ENCODE measurements at places on chromosomes 16 and 17. TPM values are rescaled to one million over a fixed set of nuclear protein-coding genes. Genes with fewer than 3 reads are reported as not detected.
A peak's percentile ranks its signal among the peaks of the same experiment; 100 is the strongest.

DNA sequence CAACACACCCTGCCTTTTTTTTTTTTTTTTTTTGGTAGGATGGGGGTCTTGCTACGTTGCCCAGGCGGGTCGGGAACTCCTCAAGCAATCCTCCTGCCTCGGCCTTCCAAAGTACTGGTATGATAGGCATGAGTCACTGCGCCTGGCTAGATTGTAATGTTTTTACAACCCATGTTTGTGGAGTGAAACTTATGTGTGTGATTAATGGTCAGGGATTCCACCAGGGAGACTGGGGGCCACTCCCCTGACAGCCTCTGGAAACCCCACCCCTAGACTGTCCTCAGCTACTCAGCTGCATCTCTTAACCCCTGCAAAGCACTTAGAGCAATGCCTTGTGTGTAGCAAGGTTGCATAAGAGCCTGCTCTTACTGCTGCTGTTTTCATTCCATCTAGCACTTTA is 220.5 kb downstream of the PARN start:
- H3K4me1 ChIP-seq, result no peaks in the 10 kb centered on the region
- H3K27me3 ChIP-seq, result no peaks in the 10 kb centered on the region
- H3K36me3 ChIP-seq, result no peaks in the 10 kb centered on the region
- no peak overlapping the region for H3K4me3 ChIP-seq

- H3K4me3 ChIP-seq, result peak overlapping the region; percentile 99
- peak overlapping the region; percentile 86 for H3K27ac ChIP-seq
- no peaks in the 10 kb centered on the region for H3K27me3 ChIP-seq
- H3K36me3 ChIP-seq, result no peaks in the 10 kb centered on the region
- H3K4me1 ChIP-seq, result peaks cover 21% of the 10 kb centered on the region
- peak; percentile 25 for DNase-seq
Observed at GRCh38 chr16:88570691-88571092, 489 bp downstream of the ZC3H18 start.

SLC5A2 gene
- total RNA-seq, result 3.3 TPM

TSNAXIP1 gene
- 5.2 TPM for total RNA-seq

GRCh38 chr17:44007346-44008204 is 3.2 kb downstream of the NAGS start:
- H3K4me1 ChIP-seq, result peaks cover 32% of the 10 kb centered on the region
- H3K27me3 ChIP-seq, result peaks cover 18% of the 10 kb centered on the region
- H3K4me3 ChIP-seq, result peak overlapping the region; percentile 51
- DNase-seq, result no peak
- H3K36me3 ChIP-seq, result peaks cover 8% of the 10 kb centered on the region
- no peak overlapping the region for H3K27ac ChIP-seq

- H3K27ac ChIP-seq, result no peak overlapping the region
- H3K4me3 ChIP-seq, result no peak overlapping the region
- no peaks in the 10 kb centered on the region for H3K27me3 ChIP-seq
- no peak for DNase-seq
Observed at GRCh38 chr16:10188236-10188635, 6.0 kb upstream of the GRIN2A start.

DNA sequence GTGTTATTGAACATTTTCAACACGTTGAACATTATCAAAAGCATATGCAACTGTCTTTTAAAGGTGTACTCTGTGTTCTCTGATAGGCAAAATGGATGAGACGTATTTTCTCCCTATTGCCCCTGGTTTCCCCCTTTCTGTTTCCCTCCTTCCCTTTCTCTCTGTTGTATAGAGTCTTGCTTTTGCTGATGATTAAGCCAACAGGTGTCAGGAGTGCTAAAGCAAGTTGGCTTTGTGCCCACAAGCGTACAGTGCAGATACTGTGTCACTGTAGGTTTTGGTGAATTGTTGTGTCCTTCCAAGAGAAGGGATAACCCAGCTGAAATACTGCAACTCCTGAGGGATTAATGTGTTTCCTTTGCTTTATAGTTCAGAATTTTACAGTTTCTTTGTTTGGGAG is 74.4 kb downstream of the COX10 start:
- no peak overlapping the region for H3K4me3 ChIP-seq
- no peak overlapping the region for H3K27ac ChIP-seq
- H3K27me3 ChIP-seq, result no peaks in the 10 kb centered on the region
- no peak for DNase-seq
- no peaks in the 10 kb centered on the region for H3K4me1 ChIP-seq

SLC52A1 gene
- total RNA-seq, result 0.22 TPM

GRAP gene
- 4.1 TPM for total RNA-seq

GRCh38 chr17:28763137-28763799 is 19.5 kb downstream of the TRAF4 start:
- peak overlapping the region; percentile 40 for H3K27ac ChIP-seq
- H3K27me3 ChIP-seq, result no peaks in the 10 kb centered on the region
- no peak overlapping the region for H3K4me3 ChIP-seq
- no peak for DNase-seq

Data from upper lobe of left lung (tissue), 6 donors.